Hypothalamus (tissue), 51 donors: ENCODE measurements at places on chromosomes 4 and X.

DNA sequence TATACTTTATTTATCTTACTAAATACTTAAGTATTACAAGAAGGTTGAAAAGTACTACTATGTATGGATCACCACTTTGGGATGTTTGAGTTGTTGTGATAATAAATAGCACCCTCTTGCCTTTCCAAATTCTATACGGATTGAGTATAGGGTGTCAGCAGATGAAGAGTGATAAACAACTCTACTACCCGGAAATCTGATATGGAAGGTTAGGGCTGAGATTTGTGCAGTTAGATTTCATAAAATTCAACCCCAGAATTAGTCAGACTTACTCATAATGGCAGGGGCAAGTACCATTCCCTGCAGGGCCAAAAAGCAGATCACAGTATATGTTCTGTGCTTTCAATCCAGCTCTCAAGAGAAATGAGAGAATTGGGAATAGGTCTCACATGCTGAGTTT, 1008.9 kb upstream of the PCDH7 start:
- DNase-seq: no peak

DNA sequence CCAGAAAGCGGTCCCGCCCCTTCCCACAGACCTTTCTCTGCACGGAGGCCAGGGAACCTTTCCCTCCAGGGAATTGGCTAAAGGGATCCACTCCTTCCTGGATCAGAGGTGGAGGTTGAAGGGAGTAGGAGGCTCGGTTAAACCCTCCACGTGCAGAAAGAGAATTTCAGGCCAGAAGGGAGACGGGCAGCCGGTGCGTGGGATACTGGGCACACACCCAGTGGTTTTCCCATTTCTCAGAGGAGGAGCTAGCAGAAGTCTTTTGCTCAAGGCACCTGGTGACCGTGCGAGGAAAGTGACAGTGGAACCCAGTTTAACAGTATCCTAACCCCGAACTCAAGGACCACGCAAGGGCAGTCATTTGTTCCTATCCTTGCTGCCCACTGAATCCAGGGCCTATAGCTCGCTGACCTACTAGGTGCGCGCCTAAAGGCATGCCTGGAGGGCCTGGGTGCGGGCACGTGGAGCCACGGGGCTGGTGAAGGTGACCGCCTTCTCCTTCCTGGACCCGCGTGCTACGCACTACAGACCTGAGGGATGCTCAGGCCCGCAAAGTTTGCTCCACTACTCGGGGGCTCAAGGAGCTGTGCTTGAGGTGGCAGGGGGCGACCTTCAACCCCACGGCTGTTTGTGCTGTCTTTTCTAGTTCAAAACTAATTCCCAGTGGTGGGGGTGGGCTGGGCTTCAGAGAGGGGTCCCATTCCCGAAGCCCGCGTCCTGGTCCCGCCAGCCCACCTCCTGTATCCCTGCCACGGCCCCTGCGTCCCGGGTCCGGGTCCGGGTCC, 587 bp upstream of the AFF2 start:
- DNase-seq: no peak

DNA sequence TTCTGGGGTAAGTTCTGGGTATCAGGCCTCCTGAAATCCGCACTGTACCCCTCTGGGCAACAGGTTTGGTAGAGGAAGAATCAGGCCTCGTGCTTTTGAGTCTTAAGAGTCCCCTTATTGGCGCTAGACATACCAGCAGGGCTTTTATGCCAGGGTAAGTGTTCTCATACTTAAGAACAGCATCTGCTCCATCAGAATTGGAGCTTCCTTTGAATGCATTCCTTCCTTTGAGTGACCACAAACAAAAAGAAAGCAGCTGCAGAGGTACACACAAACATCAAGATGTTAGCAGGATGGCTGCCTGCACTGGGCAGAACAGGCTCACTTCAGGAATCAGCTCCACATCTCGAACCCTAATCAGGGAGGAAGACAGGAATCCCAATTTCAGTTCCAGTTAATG, 156.8 kb downstream of the MGST2 start:
- no peak for DNase-seq

GRCh38 chr4:52614241-52614640, 44.9 kb downstream of the USP46 start:
- DNase-seq: no peak

DNA sequence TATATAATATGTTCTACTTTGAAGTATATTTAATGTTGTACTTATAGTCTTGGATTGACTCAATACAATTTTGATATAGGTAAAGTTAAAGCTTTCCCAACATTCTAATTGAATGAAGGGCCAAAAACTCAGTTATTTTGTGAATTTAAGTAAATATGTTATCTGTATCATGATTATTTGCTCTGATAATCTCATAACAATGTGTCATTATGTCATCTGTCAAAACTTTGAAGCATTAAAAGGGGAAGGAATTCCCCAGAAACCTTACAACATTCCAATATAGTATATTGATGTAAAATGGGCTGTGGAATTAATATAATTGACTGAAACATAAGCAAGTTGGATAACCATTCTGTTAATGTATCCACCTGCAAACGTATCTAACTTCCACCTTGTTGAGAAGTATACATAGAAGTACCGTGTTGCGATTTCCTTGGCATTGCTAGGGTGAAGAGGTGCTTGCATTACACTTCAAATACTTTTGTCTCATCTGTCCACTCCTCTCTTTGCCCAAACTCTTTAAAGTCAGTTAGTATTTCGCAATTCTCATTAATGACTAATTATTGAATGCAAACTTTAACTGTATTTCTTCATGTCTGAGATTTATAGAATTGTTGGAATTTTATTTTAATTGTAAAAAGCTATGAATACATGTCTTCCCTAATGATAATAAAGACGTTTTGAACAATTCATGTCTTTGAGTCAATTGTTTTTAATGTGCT, 1982.1 kb upstream of the ADGRL3 start:
- DNase-seq: no peak

DNA sequence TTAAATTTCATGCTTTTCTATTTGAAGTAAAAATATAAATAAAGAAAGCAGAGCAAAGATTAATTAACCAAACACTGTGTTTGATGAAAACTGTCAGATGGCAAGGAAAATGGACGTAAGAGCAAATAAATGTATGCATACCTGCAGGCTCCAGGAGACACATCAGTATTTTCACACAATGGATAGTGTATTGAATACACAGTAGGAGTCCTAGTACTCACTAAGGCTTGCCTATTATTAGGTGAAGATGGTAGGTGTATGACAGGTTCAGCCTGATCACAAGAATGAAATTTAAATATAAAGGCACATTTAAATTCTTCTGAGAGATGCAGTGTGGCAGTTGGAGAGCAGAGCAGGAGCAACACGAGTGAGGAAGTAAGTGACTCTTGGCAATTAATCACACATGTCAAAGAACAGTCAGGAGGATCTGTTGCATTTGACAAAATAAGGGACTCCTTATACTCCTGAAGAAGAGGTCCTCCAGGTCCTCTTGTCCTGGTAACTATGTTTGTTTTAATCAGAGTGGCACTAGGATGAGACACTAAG, 106.0 kb upstream of the NDST4 start:
- DNase-seq: no peak

- DNase-seq: no peak
Observed at GRCh38 chr4:182736207-182736606, 181.0 kb downstream of the DCTD start.
